NCI-H1694 (cell line): ENCODE measurements at places on chromosomes 7 and 10.

DNA sequence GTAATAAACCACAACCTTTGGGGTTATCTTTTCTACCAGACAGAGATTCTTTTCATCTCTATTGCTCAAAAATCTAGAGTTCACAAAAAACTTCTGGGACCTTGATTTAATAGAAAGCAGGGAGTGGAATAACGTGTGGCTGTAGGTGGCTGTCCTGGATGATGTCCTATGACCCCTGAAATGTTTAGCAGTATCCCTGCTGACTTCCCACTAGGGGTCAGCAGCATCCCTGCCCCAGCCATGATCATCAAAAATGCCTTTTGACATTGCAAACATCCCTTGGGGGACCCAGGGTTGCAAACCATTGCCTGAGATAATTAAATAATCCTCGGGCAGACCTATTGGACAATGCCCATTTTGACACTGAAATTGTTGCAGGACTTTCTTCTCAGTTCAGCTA, 177.1 kb downstream of the USP6NL start:
- no peak for DNase-seq

GRCh38 chr7:111027396-111027795, 63.5 kb upstream of the LRRN3 start:
- no peak for DNase-seq

- DNase-seq, result no peak
These were observed 639 bp downstream of the DYDC2 start for GRCh38 chr10:80356989-80357850.

- no peak for DNase-seq
These were observed 496 bp downstream of the BRI3 start for GRCh38 chr7:98281757-98282606.

DNA sequence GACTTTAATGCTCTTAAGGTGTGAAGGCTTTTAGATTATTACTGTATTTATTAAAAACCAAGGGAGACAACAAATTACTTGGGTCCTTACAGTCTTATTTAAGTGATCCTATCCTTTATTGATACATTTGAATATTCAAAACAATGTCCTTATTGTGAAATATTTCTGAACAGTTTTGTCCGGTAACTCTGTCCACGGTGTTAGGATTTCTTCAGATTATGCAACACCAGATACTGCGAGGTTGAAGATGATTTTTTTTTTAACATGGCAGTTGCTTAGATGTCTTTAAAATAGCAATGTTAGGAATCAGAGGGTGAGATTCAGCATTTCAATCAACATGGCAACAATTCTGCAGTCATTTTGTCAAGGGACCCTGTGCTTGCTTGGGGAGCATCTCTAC, 176.5 kb downstream of the CSTF2T start:
- DNase-seq, result no peak

DNA sequence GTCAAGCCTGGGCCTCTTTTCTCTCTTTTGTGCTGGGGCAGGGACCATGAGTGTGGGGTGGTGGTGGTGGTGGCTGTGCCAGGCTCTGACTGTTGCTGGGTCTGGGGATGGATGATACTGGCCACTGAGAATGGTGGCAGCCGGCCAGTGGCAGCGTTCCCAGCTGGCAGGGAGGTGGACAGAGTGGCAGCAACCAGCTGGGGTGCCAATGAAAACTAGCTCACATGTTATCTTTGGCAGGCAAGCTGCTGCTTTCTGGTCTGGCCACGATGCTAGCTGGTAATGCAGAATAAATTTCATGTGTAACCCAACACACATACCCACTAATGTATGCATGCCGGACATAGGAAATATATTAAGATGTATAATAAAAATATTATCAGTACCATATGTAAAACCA, 95.0 kb upstream of the SLC26A5 start:
- no peak for DNase-seq

DNA sequence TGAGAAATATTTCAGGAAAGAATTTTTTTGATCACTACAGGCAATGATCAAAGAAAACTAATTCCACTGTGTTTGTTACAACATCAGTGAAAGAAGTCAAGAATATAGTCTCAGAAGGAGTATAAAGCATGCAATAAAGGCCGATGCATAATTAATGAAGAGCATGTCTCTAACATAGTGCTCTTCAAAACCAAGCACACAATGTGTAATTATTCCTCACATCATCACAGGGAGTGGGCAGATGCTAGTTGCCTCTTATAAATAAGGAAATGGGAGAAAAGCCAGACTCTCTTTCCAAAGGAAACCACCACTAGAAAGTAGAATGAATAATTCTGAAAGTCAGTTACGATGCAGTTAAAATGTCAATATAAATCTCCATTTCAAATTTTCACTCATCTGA, 220.1 kb downstream of the TEX36 start:
- DNase-seq, result no peak

GRCh38 chr10:3852147-3852904, 67.3 kb upstream of the KLF6 start:
- no peak for DNase-seq

- DNase-seq, result no peak
These were observed 46.8 kb downstream of the CHST3 start for GRCh38 chr10:72011016-72011415.

DNA sequence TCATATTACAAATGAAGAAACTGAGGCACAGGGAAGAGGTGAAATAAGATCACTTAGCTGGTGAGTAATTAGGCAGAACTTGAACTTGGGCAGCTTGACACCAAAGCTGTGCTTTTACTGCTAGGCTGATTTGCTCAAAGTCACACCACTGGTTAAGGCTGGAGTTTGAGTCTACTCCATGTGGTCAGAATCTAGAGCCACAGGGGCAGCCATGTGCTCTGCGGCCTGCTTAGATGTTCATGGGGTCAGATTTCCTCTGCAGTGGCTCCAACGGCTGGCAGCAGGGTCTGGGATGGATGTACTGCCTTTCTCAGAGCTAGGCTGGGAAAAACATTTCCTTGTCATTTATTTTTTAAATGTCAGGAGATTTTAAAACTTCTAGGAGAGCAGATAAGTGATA, 417.5 kb downstream of the KCNMA1 start:
- DNase-seq, result no peak

DNA sequence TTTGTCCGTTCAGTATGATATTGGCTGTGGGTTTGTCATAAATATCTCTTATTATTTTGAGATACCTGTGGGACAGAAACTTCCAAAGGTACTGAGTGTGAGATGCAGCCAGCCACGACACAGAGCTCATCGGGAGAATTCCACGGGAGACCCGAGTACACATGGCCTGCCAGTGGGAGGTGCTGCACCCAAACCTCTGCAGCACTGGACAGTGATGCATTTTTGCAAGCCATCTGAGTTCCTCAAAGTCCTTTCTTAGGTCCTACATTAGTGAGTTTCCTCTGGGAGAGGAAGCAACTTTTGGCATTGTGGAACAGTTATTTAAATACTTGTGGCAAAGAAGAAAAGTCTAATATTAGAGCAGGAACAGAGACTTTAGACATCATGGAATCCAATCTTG, 77.5 kb downstream of the ARID5B start:
- no peak for DNase-seq
